ENCODE measurements at places on chromosomes 3 and 15.
A peak's percentile ranks its signal among the peaks of the same experiment; 100 is the strongest.

- H3K27me3 ChIP-seq = no peaks in the 10 kb centered on the region
- H3K36me3 ChIP-seq = peaks cover 24% of the 10 kb centered on the region
- no peak for DNase-seq
- H3K27ac ChIP-seq = no peak overlapping the region
- H3K4me1 ChIP-seq = no peaks in the 10 kb centered on the region
Observed at GRCh38 chr15:85741021-85741421, 53.7 kb downstream of the KLHL25 start.

DNA sequence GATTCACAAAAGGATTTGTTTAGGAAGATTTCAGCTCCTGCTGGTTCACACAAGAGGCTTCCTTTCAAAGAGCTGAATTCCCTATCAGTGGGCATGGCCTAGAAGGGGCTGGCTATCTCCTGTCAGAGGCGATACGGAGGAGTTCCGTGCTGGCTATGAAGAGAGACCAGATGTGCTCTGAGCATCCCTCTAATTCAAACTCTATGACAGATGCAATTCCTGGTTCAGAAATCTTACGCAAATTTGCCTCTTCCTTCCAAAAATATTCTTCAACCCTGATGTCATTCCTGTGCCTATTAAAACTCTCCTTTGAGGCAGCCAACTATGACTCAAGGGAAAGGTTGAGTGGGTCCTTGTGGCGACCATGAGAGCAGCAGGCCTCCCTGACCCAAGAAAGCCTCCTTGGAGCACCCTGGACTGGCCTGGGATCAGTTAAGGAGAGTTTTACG lies 139.3 kb upstream of the HES1 start:
- no peak for DNase-seq
- peaks cover 2% of the 10 kb centered on the region for H3K4me1 ChIP-seq

GRCh38 chr15:37929238-37929637 lies 5.2 kb upstream of the TMCO5A start:
- no peaks in the 10 kb centered on the region for H3K4me1 ChIP-seq
- no peak overlapping the region for H3K4me3 ChIP-seq
- peaks cover 2% of the 10 kb centered on the region for H3K27me3 ChIP-seq
- no peak for DNase-seq

DNA sequence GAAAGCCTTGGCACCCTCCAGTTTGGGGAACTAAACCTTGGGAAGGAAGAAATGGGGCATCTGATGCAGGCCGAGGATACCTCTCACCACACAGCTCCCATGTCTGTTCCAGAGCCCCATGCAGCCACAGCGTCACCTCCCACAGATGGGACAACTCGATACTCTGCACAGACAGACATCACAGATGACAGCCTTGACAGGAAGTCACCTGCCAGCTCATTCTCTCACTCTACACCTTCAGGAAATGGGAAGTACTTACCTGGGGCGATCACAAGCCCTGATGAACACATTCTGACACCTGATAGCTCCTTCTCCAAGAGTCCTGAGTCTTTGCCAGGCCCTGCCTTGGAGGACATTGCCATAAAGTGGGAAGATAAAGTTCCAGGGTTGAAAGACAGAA lies 7.7 kb downstream of the MAP1A start:
- no peaks in the 10 kb centered on the region for H3K27me3 ChIP-seq
- H3K4me3 ChIP-seq = no peak overlapping the region
- DNase-seq = peak; percentile 23
- no peaks in the 10 kb centered on the region for H3K36me3 ChIP-seq
- peaks cover 8% of the 10 kb centered on the region for H3K4me1 ChIP-seq
- H3K27ac ChIP-seq = no peak overlapping the region

DNA sequence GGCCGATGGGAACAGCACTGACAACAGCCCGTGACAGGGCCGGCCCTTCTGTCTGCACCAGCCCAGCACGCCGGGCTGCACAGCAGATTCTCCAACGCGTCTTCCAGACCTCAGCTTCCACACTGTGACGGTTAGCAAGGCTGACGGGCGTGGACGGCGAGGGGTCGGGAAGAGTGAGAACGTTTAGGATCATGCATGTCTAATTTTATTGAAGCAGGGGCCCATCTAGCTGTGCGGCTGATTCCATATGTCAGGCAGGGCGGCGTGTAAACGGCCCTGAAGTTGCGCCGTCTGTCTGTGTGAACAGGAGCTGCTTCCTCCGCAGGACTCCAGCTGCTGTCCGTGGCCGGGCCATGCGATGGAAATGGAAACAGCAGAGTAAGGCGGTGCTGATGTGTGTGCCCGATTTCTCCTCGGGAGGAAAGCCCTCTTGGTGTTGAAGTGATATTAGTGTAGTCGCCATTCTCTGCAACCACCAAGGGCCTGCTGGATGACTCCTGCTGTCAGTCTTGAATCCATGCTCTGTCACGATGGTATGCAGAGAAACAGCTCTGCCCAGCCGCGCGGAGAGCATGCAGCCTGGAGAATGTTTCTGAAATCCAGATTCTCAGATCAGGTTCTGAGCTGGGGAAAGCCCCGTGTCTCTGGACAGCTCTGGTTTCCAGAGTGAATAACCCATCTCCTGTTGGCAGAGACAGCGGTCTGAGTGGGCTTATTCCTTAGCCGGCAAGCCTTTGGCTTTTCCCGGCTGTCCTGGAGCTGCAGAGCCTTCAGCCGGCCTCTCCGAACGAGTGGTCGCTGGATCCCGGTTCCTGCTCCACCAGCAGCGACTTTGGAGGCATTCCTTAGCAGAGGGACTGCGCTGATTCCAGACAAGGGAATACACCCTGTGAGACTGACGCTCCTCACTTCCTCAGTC lies 158.1 kb upstream of the UBE3A start:
- H3K4me1 ChIP-seq = no peaks in the 10 kb centered on the region
- H3K4me3 ChIP-seq = no peak overlapping the region
- no peak for DNase-seq

GRCh38 chr15:76861815-76862397 lies 43.2 kb downstream of the SCAPER start:
- no peaks in the 10 kb centered on the region for H3K27me3 ChIP-seq
- H3K4me1 ChIP-seq = peaks cover 37% of the 10 kb centered on the region
- H3K4me3 ChIP-seq = no peak overlapping the region
- DNase-seq = no peak

DNA sequence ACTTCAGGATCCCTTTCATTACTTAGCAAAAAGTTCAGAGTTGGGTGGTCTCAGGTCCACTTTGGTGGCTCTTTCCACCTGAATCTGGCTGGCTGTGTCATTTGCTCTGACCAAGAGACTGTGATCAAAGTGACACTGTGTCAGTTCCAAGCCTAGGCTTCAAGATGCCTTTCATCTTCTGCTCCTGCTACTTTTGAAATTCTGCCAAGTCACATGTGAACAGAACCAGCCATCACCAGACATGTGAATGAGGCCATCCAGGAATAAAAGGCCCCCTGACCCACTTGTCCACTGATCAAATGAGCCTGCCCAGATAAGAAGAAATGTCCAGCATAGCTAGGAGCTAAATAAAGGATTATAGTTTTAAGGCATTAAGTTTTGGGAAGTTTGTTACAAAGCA lies 132.2 kb downstream of the OSBPL10 start:
- H3K4me1 ChIP-seq = no peaks in the 10 kb centered on the region
- no peak for DNase-seq
- H3K36me3 ChIP-seq = no peaks in the 10 kb centered on the region
- H3K27ac ChIP-seq = no peak overlapping the region

DNA sequence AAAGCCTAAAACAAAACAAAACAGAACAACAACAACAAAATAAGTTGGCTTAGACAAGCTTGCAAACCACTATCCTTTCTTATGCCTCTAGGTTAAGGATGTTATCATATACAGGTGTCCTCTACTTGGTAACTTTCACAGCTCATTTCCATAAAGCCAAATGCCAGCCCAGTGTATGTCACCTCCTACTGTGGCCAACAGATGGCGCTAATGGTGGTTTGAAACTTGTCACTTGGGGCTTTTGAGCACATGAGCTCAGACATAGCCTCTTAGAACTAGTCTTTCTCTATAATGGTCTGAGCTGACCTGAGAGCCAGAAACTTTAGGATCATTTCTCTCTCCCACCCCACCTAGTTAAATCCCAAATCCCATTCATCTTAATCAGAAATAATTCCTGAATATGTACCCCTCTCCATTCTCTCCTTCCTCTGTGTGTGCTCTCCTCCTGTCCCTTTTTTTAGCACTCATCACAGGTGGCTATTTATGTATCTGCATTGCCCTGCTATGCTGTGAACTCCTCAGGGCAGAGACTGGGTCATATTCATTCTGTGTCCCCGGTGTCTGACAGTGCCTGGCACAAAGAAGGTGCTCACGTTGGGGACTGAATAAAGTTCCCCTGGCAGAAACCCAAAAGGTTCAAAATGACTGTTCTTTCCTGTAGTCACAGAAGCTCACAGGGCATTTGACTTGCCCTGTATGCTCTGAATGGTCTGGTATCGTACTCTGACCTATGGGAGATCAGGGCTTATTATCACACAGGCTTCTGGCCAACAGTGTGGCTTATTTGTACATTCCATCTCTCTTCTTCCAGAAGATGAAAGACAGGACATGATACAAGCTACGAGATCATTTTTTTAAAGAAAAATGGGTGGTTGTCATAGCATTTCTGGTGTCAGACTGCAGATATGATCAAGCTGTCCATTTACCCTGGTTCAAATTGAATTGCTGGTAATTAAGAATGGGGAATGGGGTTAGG lies 319.3 kb upstream of the AZI2 start:
- H3K27me3 ChIP-seq = peaks cover 6% of the 10 kb centered on the region
- H3K36me3 ChIP-seq = no peaks in the 10 kb centered on the region
- peaks cover 3% of the 10 kb centered on the region for H3K4me1 ChIP-seq
- no peak overlapping the region for H3K4me3 ChIP-seq

DNA sequence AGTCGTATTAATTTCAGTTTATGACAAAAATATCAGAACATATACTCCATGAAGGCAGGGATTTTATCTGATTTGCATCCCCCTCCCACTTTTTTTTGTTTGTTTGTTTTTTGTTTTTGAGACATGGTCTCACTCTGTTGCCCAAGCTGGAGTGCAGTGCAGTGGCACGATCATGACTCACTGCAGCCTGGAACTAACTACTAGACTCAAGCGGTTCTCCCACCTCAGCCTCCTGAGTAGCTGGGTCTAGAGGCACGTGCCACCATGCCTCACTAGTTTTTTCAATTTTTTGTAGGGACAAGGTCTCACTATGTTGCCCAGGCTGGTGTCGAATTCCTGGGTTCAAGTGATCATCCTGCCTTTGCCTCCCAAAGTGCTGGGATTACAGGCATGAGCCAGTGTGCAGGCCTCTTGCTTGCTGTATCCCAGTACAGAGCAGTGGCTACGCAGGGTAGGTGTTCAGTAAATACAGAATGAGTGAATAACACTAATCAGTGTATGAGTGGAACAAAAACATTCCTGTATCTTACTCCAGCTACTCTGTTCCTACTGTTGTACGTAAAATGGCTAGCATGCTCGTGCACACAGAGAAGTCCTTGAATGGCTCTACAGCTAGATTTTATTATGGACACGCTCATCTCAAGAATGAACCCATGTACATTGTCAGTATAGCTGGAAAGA lies 272.4 kb downstream of the FOXP1 start:
- peaks cover 71% of the 10 kb centered on the region for H3K4me1 ChIP-seq
- H3K36me3 ChIP-seq = no peaks in the 10 kb centered on the region
- peak; percentile 28 for DNase-seq
- no peaks in the 10 kb centered on the region for H3K27me3 ChIP-seq

DNA sequence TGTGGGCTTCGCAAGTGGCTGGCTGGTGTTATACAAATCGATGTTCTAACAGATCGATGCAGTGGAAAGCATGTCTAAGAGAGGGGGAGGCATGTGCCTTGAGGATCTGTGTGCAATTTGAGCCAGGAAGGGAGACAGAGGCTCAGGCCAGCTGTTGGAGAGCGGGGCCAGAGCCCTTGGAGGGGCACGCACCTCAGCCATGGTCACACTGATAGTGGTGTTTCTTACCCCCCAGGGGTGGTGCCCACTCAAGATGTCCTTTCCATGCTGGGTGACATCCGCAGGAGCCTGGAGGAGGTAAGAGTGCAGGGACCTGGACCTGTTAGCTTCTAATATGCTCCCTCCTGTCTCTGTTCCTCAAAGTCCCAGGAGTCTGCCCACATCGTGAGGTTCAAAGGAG lies 3.8 kb upstream of the ABTB1 start:
- H3K27ac ChIP-seq = no peak overlapping the region
- no peaks in the 10 kb centered on the region for H3K36me3 ChIP-seq
- no peak overlapping the region for H3K4me3 ChIP-seq

GRCh38 chr3:30299674-30300385 lies 306.6 kb upstream of the TGFBR2 start:
- peaks cover 2% of the 10 kb centered on the region for H3K27me3 ChIP-seq
- H3K36me3 ChIP-seq = peaks cover 3% of the 10 kb centered on the region
- H3K4me3 ChIP-seq = no peak overlapping the region
- H3K27ac ChIP-seq = no peak overlapping the region

GRCh38 chr3:14405360-14406238 lies 3.2 kb downstream of the SLC6A6 start:
- H3K27ac ChIP-seq = no peak overlapping the region
- H3K27me3 ChIP-seq = no peaks in the 10 kb centered on the region
- H3K4me3 ChIP-seq = peak overlapping the region; percentile 2
- H3K36me3 ChIP-seq = peaks cover 11% of the 10 kb centered on the region
- H3K4me1 ChIP-seq = peaks cover 47% of the 10 kb centered on the region

DNA sequence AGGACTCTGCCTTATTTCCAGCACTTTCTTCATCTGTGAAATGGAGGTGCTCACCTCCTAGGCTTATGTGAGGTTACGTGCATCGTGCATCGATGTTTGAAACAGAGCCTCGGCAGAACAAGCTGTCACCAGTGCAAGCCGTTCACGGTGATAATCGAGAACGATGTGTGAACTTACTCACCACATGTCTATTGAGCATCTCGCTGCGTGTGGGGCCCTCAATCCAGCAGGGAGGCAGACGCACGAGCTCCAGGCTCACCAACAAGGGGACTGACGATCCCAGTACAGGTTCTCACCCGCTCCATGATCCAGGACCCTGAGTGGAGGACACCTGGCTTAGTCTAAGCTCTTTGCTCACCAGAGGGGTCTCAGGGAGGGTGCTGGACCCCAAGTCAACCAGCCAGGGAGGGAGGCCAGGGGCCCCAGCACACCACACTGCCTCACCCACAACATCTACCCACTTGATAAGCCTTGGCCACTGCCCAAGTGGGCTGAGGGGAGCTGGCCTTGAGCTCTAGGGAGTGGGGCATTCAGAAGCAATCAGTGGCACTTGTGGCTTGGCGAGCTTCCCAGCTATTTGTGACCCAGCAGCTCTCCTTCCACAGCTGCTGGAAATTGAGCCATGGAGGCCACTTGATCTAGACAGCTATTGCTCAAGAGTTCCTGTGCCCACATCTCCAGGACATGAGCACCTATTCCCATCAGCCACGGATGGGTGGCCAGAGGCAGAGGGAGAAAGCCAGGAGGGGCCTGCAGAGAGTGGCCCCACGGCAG lies 34.4 kb upstream of the SLC6A1 start:
- DNase-seq = no peak
- H3K4me3 ChIP-seq = no peak overlapping the region
- no peak overlapping the region for H3K27ac ChIP-seq
- H3K4me1 ChIP-seq = no peaks in the 10 kb centered on the region

DNA sequence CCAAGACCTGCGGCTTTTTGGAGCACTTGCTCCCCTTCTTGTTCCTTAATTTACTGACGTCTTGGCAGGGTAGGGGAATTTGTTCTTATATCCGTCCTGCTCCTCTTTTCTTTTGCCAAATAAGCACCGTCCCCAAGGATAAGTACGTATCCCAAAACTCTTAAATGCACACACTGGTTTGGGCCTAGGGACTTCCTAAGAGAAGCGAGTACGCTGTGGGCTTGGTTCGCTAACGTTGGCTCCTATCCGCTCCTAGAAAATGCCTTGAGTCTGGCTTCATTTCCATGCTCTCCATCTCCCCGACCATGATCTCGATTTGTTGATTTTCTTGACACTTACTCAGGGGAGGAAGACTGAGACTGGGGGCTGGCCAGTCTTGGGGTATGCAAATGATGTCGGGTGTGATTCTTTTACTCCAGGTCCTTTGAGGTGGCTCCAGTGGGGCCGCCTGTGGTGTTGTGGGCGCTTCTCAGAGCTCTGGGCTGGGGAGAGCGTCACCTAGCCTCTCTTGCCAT lies 1.3 kb downstream of the MYRIP start:
- no peak for DNase-seq
- H3K27ac ChIP-seq = no peak overlapping the region
- no peaks in the 10 kb centered on the region for H3K36me3 ChIP-seq
